Right lung (tissue), 10 donors: ENCODE measurements at places on chromosomes 7 and 10.

GRCh38 chr7:129443612-129444011, 9.4 kb downstream of the STRIP2 start:
- DNase-seq = no peak

DNA sequence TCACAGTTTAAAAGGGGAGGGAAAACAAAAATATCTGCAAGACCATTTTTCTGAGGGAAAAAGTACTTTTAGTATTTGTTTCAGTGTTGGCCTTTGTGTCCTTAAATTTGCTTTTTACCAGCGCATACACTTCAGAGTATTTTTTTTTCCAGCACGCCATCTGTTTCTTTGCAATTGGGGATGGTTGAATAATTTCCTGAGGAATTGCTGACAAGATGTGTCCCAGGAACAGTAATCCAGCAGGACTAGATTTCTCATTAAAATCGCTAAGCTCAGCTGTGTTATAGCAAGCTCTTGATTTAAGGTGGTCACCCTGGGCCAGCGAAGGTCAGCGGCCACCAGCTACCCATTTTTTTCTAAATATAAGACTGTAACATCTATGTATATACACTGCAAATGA, 156.9 kb upstream of the RHOBTB1 start:
- DNase-seq = no peak

- no peak for DNase-seq
Observed at GRCh38 chr7:15922002-15922401, 235.5 kb upstream of the MEOX2 start.

DNA sequence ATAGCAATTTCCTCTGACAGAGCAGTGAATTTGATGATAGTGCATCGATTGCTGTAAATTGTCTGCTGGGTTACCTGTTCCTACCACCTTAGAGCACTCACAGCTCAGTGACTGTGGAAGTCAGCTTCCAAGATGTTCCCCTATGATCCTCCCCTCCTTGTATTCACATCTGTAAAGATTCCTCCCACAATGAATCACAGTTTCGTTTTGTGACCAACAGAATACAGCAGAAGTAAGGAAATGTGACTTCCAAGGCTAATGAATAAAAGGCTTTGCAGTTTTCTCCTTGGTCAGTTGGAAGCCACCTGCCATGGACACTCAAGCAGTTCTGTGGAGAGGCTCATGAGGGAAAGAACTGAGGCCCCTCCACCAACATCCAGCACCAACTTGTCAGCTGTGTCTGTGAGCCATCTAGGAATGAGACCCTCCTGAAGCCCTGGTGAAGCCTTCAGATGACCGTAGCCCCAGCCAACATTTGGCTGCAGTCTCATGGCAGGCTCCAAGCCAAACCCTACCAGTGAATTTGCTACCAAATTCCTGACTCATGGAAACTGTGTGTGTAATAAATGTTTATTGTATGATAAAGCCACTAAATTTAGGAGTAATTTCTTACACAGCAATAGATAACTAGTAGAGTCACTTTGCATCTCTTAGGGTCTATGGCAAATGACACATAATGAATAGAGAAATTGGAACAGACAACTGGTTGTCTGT, 309.5 kb upstream of the NPVF start:
- DNase-seq = no peak

GRCh38 chr10:62021128-62021665, 119.7 kb downstream of the ARID5B start:
- no peak for DNase-seq

DNA sequence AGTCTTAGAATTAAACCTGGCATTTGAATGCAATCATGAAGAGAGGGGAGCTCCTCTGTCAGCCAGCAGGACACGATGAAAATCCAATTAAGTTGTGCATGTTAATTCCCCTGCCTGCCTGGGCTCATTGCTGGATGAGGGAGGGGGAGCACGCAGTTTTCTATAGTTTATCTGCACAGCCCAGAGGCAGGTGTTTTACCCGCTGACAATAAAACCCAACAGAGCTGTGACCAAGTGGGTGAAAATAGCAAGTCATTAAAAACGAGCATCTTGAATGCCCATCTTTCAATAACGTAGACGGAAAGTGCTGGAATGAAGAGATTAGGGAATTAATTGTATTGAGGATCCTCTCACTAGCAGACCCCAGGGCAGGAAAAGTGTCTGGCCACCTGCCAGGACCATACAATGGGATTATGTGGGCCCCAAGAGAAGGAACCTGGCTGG, 100.1 kb upstream of the FAM20C start:
- DNase-seq = no peak

DNA sequence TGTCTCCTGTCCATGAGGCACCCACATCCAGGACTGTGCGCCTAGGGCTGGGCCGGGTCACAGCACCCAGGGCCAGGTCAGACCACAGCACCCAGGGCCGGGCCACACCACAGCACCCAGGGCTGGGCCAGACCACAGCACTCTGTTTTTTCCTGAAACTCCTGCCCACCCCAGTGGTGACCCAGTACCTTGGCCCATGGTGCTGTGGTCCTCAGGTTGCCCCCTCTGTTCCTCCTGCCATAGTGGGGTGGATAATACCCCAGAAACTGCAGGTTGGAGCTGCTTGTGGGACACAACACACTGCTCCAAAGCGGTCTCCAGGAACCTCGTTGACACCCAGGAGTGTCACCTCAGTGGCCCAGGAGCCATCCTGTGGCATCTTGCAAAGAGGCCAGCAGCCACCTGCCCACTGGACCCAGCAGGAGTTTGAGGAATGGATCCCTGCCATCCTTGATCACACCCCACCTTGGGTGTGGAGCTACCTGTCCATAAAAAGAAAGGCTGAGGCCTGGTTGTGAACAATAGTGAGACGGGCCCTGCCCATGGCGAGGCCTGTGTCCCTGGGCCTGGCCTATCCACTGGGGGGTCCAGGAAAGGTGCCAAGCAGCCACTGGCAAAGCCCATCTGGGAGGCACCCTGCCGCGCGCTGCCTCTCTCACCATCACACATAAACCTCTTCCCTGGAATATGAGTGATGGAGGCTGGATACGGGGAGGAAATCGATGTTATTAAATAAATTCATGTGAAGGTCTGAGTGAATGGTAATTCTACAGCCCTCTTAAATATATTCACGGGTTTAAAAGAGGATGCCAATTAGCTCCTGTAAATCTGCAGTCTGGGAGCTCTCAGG, 89.0 kb downstream of the NKX6-2 start:
- DNase-seq = no peak

GRCh38 chr7:14125998-14126397, 136.5 kb upstream of the ETV1 start:
- DNase-seq = no peak

- DNase-seq = no peak
Observed at GRCh38 chr7:25012254-25012653, 32.3 kb upstream of the OSBPL3 start.

DNA sequence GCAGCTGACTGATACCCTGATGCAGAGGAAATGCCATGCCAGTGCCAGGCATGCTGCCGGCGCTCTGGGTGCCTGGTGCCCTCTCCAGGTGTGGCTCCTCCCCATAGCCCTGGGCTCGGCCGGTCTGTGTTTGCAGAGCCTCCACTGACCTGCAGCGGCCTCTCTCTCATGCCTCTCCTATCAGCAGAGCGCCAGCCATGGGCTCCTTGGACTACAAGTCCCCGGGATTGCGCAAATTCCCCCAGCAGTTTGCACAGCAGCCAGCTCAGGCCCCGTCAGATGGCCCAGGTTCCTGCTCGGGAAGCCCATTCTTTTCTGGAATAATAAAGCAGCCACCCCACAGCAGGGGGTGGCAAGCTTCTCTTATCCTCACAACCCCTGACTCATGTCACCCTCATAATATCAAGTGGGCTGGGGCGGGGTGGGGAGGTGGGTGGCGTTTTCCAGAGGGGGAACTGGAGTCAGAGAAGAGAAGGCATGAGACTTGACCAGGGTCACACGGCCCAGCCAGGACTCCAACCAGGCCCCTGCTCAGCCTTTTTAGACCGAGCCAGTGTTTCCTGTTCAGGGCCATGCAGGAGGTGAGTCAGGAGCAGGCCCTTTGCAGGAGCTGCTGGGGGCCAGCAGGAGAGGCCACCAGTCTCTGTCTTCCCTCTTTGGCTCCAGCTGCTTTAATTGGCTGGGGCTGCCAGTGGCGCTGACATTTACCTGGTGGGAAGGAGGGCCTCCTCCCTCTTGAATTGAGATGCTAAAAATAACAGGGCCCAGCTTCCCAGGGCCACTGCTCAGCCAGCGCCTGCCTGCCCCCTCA, 58.6 kb downstream of the ZMIZ1 start:
- no peak for DNase-seq

DNA sequence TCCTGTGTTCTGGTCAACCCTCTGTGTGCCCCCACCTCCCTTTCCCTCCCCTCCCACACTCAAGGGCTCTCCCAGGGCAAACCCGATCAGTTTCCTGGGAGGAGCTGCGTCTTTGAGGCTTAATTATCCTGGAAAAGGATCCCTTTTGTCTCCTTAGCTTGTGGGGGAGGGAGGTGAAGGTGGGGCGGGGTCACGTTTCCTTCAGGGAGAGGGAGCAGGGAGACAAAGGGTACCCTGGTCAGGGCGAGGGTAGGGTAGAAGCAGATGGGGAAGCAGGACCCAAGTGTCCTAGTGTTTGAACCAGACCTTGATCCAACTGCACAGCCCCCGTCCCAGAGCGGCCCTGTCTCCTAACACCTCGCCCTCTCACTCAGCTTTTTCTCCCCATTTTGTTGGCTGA, 90.1 kb downstream of the HIF1AN start:
- DNase-seq = no peak

GRCh38 chr7:50782375-50783208, at the start of gene GRB10:
Gene GRB10 (minus strand): TSS chr7:50782896. CDS start chr7:50732322, 50,574 bp downstream.
- no peak for DNase-seq

GRCh38 chr10:4456776-4457175, 369.2 kb upstream of the AKR1E2 start:
- no peak for DNase-seq

DNA sequence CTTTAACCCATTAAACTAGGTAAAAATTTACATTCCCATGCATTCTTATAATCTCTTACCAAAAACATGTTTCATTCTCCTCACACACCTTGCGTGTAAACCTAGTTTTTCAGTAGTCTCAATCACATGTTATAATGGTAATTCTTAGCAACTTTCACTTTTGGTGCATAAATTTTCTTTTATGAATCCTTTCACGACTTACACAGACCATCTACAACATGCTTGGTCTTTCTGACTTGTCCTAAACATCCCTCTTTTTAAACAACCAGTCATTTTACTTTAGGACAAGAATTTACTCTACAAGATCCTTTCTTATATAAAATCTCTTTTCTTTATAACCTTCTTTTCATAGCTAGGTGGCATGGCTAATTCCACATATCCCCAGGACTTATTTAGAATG, 25.8 kb downstream of the FBXL13 start:
- DNase-seq = no peak

GRCh38 chr10:50325449-50326171, 74.3 kb upstream of the ASAH2 start:
- no peak for DNase-seq

DNA sequence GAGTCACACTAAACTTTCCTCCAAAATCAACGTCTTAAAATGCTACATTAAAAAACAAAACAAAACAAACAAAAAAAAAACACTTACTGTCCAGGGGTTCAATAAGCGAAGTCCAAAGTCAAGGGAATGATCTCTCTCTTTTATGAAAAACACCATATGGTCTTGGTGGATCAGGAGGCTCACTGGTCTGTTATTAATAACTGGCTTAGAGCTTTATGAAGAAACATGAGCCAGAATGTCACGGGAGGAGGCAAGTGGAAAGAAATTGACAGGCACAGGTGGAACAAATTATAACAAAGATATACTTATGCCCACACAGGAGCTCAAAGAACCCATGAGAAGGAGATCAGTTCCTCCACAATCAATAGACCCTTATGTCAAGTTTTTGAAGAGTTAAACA, at the start of gene MRLN:
Gene MRLN, minus strand, starts transcription at position 189 of the 400 bp plus-strand sequence.
- DNase-seq = no peak

DNA sequence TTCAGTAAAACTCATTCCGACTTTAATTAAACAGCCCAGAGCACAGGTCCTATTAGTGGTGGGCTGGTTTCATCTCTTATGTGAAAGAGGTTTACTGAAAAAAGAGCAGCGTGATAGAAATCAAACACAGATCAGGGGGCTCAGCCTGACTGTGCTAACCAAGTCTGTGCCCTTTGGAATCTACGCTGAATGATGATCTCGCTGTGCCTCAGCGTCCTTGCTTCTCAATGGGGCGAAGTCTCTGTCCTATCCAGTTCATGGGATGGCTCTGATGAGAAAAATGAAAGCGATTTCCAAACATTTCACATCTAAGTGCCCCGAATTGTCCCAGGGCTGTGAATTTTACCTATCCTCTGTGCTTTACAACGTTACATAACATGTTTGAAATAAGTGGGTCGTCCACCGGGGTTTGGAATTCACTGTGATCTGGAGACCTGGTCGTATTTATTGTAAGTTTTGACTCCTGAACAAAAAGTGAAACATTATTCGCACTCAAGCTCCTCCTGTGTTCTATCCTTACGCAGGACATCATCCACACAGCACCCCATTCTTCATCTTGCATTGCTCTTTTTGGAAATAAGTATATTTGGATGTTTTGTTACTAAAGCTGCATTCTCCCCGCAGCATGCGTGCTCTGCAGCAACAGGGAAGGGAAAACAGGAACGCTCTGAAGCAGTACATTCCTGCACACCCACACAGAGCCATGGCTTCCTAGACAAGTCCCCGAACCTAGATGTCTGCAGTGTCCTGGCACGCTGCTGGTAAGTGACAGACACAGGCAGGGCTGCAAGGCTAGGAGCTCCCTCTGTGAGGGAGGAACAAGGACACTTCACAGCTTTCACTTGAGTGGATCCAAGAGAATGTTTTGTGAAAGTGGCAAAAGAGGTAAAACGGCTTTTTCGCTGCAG, 83.5 kb downstream of the SLC37A3 start:
- DNase-seq = peak; percentile 14

DNA sequence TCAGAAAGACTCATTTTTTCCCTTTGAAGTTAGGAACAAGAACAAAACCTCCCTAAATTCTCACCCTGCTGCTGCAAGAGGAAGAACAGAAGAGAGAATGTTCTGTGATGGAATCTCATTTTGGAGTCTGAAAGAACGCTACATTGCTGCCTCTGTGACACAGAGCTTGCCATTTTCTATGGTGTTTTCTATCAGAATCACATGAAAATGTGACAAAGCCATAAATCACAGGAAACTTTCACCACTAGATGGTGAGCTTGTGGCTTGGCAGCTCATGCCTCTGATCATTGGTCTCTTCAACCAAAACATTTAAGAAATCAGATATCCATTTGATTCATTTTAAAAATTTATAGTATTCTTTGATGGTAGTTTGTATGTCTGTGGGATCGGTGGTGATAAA, 82.9 kb downstream of the CADPS2 start:
- peak; percentile 19 for DNase-seq

- DNase-seq = no peak
Observed at GRCh38 chr10:77898323-77899079, 28.1 kb downstream of the DLG5 start.

DNA sequence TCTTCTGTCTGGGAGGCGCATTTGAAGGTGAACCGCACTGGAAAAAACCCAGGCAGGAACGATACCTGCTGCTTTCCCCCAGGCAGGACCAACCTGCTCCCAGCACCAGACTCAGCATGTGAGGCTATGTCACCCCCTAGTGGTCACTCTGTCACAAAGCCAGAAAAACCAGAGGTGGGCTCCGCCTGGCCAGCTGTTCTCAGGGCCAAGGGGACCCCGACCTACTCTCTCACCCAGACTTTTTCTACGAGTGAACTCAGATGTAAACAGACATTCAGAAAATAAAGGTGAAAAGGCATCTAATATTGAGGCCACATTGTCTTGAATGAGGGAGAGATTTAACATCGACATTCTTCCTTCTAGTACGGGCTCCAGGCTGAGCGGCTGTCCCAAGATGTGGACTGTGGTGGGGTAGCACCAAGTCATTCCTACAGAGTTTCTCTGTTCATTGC, 117.3 kb downstream of the PRKAG2 start:
- peak; percentile 54 for DNase-seq

- DNase-seq = no peak
Observed at GRCh38 chr7:115097175-115097671, 175.3 kb downstream of the MDFIC start.
